Stimulated activated CD8-positive, alpha-beta memory T cell treated with anti-CD3 and anti-CD28 coated beads, Interleukin-4, amount 100 ng/mL, for 4 hours (primary cell): ENCODE measurements at places on chromosomes 5 and 9.

- no peak for DNase-seq
Measured at GRCh38 chr9:133521122-133522072, 3.4 kb downstream of the MYMK start.

- no peak for DNase-seq
Measured at GRCh38 chr9:68502279-68502678, 38.4 kb downstream of the TMEM252 start.

- DNase-seq = no peak
Measured at GRCh38 chr5:113122053-113122452, 145.5 kb downstream of the DCP2 start.

DNA sequence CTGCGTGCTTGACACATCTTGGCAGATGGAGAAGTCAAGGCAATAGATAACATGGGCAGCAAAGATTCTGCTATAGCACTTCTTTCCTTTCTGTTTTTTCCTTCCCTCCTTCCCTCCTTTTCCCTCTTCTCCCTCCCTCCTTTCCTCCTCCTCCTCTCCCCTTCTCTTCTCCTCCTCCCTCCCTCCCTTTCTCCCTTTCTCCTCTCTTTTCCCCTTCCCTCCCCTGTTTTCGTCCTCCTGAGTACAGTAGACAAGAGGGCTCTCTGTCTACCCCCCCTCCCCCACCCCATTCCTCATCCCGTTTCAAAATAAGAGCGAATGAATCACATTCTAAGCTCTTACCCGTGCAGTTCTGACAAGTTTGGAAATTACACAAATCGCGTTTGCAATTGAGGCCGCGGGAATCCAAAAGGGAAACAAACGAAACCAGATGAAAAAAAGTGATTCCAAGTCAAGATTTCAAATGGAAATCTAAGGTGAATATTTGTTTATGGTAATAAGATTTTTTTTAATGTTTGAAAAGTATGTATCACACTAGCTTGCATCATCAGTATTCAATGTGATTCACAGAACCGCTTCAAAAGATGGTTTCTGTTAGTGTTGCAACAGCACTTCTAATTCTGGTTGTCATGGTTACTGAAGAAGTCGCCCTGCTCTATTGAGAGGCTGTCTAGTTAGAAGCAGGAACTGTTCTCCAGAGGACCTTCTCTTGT is 1.3 kb downstream of the NIM1K start:
- no peak for DNase-seq

DNA sequence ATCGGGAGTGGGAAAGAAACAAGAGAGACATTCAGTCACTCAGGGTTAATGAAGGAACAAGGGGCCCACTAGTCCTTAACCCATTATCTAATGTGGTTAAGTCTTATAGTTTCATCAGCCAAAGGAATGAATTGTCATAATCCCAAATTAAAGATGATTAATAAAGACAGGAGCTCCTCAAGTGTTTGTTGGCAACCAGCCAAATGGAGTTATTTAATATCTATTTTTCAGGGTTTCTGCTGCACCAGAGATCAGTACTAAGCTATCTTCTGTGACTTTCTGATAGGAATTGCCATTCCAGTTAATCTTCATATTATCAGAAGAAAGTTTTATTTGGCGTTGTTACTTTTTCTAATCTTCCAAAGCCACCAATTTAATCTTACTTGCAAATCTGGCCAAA is 34.0 kb upstream of the FCHO2 start:
- DNase-seq = no peak

DNA sequence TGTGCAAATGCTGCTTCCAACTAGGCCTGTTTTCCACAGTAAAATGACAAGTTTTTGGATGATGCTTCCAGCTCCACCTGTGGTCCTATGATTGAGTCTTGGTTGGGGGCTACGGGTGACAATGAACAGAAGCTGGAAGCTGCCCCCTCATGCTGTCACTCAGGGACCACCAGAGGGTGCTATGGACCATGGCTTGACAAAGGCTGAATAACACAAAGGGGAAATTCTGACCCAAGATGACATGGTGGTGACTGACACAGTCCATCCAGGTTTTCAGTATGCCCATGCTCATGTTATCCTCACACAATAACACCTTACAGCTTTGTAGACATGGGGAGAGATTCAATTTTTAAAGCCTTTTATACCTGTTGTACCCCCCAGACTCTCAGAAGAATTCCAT is 23.9 kb upstream of the SAP30L start:
- no peak for DNase-seq

GRCh38 chr9:81560851-81561732 is 128.3 kb downstream of the TLE1 start:
- no peak for DNase-seq
